NCI-H1436 treated with DMSO at 0.1 percent for 48 hours (cell line): ENCODE measurements at places on chromosomes 5 and 9.

DNA sequence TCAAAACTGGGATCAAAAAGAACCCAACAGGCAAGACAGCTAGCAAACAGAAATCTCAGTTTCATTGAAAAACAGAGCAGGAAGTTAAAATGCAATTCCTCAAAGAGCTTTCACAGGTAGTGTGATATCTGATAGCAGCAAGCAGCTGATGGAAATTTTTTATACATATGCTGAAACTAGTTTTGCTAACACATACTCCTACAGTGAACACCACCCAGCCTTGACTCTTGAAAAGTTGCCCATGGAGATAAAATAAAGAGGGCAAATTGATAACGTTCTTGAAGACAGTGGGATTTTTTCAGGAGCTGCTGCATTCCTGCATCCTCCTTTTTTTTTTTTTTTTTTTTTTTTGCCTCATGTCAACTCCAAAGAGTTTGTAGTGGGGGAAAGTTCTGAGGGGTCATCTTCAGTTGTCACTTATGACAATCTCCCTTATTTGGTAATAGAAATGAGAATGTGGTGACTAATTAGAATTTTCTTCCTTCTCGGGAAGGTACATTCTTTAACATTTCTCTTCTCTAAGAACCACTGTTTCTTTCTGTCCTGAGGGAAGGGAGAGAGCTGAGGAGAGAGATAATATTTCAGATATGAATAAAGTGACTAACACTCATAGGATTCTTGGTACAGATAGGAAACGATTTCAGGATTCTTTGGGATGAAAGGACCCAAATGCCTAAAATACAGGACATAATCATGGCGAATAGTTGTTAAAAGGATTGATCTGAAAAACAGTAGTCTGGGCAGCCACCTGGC, 24.6 kb downstream of the SH3RF2 start:
- DNase-seq = no peak

- no peak for DNase-seq
Observed at GRCh38 chr5:53109056-53109442, 508 bp downstream of the MOCS2 start.

DNA sequence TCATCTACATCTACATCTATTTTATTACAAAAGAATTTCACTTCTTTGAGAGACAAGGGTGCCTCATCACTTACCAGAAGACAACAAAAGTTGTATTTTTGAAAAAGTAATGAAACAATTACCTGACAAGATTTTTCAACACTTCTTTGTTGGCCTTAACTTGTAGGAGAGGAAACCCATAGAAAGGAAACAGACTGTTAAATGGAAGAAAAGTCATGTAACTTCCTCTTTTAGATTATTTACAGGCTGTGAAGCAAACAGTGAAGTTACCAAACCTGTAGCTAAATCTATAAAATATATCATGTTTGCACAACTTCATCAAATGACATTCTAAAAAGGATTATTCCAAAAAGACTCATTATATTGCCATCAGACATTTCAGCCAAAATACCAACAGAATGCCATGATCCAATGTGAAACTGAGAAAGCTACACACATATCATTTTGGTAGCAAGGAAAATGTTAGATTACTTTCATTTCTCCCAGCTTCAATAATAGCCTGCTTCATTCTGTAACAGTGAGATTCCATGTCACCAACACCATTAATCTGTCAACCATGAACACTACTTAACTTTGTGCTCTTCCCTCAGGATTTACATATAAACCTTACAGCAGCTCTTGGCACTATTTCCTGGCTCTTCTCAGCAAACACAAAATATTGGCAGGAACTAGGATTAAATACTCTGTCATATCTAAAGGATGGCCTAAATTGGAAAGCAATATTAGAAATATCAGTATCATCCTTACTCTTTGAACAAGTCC, 122.5 kb downstream of the MCTP1 start:
- DNase-seq = no peak

- no peak for DNase-seq
Observed at GRCh38 chr5:143030349-143030748, 260.2 kb downstream of the ARHGAP26 start.

GRCh38 chr9:110977259-110977709, 61.0 kb downstream of the LPAR1 start:
- no peak for DNase-seq

GRCh38 chr5:13749766-13750165, 194.7 kb downstream of the DNAH5 start:
- no peak for DNase-seq

GRCh38 chr9:110095776-110096175, 112.2 kb downstream of the C9orf152 start:
- no peak for DNase-seq

- DNase-seq = no peak
Observed at GRCh38 chr5:149697001-149697400, 33.1 kb upstream of the PPARGC1B start.

GRCh38 chr5:14410068-14410393, 171.6 kb upstream of the OTULINL start:
- DNase-seq = no peak

DNA sequence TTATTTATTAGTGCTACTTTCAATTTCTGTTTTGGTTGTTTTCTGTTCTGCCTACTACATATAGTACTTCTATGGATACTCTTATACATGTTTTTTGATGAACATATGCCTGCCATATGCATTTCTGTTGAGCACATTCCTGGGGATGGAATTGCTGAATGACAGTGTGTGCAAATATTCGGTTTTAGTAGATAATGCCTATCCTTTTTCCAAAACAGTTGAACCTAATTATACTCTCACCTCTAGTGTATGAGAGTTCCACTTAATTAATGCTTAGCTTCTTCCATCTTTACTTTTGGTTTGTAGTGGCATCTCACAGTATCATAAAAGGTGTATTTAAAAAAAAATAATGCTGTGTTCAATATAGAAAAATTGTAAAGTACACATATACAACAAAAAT, 96.8 kb downstream of the ADGRV1 start:
- DNase-seq = no peak

DNA sequence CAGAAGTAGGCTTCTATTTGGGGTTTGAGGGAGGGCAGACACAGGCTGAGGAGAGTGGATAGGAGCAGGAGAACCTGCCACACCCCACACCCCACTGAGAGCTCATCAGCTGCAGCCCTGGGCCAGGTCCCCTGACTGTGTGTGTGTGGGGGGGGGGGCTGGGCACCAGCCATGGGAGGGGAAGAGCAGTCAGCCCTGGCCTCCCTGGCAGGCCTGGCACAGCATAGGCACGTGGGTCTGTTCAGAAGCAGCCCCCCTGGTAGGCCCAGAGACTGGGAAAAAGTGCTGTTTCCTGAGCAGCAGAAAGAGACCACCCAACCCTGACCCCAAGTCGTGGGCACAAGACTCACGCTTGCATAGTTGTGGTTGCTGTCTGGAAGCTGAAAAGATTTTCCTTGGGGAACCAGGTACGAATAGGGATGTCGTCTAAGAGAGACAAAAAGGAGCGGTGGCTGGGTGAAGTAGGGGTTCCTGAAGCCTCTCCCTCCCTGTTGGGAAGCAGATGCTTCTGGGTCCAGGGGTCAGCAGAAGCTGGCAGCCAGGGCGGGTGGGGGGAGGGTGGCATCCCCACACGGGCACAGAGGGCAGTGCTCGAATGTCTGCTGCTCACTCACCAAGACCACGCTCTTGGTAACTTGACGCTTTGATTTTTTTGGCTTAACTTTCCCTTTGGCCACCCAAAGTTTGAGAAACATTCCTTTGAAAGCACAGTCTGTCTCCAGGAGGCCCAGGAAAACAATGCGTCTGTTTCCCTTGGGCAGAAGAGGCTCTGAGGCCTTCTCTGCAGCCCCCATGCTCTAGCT, 2.9 kb downstream of the NSMF start:
- DNase-seq = no peak

DNA sequence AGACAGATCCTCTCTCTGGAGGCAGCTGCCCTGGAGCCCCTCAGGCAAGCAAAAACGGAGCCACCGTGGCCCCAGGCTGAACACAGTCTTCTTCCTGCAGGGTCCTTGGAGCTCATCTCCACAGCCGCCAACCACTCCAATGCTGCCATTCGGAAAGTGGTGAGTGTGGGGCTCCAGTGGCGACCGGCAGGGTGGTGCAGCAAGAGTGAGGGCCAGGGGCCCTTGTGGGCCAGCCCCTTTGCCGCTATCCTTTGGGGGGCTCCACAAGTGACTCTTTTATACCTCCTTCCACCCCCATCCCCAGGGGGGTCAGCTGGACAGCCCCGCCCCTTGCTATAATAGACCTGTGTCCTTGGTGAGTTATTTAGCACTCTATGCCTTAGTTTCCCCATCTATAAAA, 47.4 kb upstream of the SUSD3 start:
- no peak for DNase-seq

- DNase-seq = no peak
Observed at GRCh38 chr5:91296674-91297143, 86.4 kb downstream of the ARRDC3 start.

DNA sequence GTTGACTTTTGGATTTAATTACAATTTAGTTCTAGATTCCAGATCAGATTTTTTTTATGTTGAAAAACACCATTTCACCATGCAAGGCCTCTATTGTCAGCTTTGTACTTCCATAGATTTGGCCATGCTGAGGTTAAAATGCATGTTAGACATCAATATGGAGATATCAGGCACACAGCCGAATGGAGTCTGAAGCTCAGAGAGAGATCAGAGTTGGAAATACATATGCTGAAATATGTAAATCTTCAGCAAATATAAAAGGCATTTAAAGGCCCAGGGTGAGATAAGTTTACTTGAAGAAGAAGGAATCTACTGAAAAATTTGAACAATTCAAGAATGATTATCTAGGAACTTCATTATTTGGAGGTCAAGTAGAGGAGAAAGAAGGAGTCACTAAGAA, 139.6 kb downstream of the CHSY3 start:
- no peak for DNase-seq

- no peak for DNase-seq
Observed at GRCh38 chr5:107636068-107636467, 34.7 kb downstream of the EFNA5 start.

DNA sequence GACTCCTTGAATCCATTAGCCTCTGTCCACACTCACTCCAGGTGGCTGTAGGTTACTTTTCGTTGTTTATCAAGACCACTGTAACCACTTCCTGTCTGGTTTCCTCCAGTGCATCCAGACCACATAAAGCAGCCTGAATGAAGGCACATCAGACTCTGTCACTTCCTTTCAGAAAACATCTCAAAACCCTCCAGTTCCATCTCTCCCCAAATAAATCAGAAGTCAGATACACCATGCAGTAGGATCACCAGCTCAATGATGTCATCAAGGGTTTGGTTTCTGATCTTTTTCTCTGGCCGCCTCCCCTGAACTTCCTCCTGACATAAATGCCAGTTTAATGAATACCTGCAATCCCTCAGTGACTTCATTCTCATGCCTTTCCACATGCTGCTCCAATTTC, 161.2 kb downstream of the ZNF462 start:
- no peak for DNase-seq

- no peak for DNase-seq
Observed at GRCh38 chr9:33159777-33160127, 7.4 kb downstream of the B4GALT1 start.

- DNase-seq = no peak
Observed at GRCh38 chr9:127402401-127403090, 5.6 kb downstream of the SLC2A8 start.

- DNase-seq = no peak
Observed at GRCh38 chr5:133744960-133745308, 132.6 kb upstream of the FSTL4 start.

- DNase-seq = no peak
Observed at GRCh38 chr5:52956014-52956413, 33.1 kb upstream of the ITGA2 start.
